Memory B cell (primary cell): ENCODE measurements at places on chromosomes 13 and 19.

GRCh38 chr19:46919324-46919723 is 58.5 kb downstream of the ARHGAP35 start:
- DNase-seq: no peak

DNA sequence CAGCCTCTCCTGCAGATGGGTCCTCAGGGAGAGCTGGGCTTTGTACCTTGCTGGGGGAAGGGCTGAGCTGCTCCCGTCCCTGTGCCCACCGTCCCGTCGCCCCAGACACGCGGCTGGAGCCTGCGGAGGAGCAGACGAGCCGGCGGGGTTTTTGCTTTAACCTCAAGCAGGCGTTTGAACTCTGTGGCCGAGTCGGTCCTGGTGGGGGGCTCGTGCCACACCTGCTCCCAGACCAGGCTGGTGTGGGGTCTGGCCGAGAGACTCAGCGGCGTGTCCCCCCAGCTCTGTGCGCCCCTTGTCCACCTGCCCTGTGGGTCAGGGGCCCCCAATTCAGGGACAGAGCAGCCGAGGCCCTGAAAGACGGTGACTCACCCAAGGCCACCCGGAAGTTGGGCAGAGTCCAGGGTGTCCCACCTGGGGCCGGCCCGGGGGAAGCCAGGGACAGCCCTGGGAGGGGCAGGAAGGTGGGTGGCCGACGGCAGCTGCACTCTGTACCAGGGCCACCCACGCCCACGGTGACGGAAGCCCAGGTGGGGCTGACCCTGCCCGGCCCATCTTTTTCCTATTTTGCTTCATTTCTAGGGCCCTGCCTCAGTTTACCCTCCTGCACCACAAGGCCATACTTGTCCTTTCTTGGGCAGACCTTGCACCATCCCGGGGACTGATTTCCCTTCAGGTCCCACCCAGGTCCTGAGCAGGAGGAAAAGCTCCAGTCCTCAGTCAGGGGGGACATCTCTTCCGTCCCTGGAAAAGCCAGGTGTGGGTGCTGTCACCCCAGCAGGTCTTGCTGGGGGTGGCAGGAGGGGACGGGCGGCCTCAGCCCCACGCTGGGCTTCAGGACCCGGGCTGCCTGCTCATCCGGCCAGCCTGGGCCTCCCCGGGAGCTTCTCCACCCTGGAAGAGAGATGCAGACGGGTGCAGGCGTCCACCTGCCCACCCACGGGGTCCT is 5.3 kb downstream of the EFNA2 start:
- DNase-seq: no peak

- peak; percentile 80 for DNase-seq
Observed at GRCh38 chr19:2051773-2052704, 995 bp upstream of the MKNK2 start.

DNA sequence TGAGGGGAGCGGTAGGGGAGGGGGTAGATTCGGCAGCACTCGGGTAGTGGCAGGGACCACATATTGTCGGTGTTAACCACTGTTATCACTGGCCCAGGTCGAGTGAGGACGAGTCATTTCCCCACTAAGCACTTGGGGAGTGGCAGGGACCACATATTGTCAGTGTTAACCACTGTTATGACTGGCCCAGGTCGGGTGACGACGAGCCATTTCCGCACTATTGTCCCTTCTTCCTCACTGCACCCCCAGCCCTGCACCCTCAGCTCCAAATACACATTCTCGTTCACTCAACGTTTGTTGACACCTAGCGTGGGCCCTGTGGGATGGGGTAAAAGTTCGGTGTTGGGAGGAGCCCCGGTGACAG is 467 bp upstream of the CLN5 start:
- DNase-seq: peak; percentile 61

GRCh38 chr13:23461544-23461943 is 28.0 kb upstream of the SACS start:
- DNase-seq: no peak

DNA sequence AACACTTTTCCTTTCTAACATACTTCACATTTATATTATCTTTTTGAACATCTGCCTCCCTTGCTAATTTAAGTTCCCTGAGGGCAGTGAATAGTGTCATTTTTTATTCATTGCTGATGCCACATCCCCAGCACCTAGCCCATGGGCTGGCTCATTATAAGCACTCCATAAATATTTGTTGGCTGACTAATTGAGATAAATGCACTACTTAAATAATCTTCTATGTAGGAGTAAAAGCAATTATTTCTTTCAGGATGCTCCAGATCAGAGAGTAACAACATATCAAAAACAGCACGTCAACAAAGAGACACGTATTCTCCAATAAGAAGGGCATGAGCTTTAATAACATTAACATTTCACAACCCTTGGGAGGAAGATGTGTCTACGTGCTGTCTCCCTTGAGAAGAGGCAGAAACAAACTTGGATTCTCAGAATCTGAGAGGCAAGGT is 228.2 kb downstream of the LHFPL6 start:
- no peak for DNase-seq

DNA sequence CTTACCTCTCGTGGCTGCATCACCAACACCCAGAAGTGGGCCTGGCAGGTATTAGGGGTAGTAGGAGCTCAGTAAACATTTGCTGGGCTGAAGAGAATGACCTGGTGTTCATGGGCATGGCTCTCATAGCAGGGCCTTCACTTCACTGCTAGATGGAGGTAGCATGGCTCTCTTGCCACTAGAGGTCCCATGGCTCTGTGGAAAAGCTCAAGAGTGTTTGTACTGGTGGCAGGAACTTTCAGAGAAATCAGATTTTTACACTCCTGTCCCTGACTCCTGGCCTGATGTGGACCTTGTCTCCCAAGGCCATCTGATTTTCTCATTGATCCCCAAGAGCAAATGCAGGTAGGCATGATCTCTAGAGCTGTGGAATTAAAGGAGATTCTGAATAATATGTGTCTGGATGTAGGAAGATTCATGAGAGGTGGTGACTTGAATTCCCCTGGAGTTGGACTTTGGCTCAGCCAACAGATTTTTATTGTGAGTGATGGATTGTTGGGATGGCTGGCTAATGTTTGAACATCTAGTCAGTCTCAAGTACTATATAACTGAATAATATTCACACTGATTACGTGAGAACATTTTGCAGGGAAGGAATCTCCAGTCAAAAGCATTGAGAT is 5.7 kb downstream of the ZNF574 start:
- DNase-seq: no peak

DNA sequence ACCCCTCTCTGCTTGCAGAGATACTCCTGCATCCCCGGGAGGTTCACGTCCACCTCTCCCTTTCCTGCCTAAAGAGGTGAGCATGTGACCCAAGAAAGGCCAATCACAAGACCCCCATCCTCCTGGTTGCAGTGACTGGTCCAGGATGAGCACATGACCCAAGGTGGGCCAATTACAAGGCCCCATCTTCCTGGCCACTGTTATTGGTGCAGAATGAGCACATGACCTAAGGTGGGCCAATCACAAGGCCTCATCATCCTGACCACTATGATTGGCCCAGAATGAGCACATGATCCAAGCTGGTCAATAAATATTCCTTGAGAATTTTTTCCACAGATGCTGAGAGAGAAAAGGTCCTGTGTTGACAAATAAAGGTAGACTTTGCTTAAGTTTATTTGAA is 350.7 kb downstream of the EFNB2 start:
- no peak for DNase-seq

- DNase-seq: no peak
Observed at GRCh38 chr19:2208975-2209374, 27.2 kb downstream of the PLEKHJ1 start.

GRCh38 chr19:35208121-35208520 is 20.4 kb downstream of the FAM187B start:
- DNase-seq: no peak

DNA sequence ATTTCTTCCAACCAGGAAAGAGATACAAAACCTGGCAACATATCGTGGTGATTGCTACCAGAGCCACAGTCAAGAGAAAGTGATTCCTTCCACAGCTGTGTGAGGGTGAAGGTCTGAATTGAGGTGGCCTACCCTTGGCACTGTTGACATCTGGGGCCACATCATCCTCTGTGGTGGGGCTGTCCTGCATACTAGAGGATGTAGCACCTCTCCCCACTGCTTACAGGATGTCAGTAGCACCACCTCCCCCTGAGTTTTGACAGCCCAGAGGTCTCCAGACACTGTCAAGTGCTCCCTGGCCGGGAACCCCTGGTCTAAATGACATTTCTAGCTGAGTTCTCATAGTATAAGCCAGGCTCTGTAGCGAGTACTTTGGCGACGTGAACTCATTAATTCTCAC is 15.5 kb downstream of the PTGER1 start:
- no peak for DNase-seq

DNA sequence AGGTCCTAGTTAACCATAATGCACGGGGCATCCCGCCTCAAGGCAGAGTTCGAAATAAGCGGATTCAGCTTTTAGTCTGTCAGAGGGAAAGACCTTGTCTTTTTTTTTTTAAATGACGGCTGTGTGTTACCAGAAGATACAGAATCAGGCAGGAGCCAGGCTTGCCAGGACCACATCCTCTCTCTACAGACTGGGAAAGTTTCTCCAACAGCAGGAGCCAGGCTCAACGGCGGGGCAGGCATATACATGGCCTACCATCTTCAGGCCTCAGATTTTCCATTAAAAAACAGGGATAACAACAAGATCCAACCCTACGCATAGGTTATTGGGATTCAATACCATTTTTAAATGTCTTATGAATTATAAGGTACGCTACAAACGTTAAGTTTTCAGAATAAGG is 17.8 kb downstream of the IRS2 start:
- no peak for DNase-seq

DNA sequence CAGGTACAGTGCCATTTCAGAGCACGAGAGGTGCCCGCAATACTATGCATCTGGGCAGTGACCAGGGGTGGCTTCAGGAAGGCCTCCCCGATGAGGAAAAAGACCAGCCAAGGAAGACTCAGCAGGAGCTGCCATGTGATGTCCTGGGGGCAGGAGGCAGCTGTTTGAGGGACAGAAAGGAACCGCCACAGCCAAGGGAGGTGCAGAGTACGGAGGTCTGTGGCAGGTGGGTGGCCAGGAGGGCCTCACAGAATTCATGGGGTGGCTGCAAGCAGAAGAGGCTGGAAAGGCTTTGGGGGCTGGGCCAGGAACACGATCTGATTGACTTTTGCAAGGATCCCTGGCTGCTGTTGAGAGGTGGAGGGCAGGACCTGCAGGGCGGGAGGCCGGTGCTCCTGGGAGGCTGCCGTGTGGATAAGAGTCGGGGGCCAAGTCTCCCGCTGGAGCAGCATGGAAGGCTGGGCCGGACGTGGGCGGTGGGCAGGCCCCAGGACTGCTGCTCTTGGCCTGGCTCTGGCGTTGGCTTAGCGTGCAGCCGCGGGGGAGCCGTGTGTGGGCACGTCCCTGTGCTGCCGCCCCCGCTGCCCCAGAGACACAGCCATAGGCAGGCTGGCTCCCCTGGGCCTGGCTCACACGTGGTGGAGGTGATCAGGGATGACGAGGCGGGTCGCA is 29.1 kb downstream of the CEBPA start:
- no peak for DNase-seq

DNA sequence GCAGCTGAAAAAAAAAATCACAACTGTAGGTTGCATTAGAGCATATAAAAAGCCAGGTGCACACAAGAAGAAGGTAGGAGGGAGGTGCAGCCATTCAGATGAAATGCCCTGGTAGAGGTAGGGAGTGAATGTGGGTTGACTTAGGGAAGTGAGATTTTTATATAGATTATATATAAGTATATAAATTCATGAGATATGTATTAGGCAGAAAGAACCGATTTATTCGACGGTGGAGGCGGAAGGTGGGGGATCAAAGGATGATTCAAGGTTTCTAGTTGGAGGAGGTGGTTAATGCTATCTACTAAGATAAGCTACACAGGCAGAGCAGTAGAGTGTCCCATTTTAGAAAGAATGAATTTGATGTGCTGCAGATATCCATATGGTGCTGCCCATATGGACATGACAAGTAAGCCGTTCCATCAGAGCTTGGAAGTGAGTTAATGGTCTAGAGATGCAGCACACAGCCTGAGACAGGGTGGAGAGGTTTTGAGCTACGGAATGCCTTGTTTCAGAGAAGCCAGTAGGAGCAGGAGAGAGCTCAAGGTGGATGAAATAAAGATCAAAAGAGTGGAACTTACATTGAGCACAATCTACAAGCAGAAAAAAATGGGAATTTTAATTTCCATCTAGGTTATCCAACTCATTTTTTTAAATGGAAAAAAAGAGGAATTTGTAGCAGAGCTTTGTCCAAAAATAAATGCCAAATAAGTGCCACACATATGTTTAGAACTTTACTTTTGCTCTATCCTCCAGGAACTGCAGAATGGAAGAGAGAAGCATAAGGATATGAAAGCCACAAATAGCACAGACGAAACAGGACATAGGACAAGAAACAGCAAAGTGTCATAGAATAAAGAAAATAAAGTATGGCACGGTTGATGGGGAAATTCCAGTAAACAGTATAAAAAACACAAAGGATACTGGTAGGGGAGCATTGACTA is 177.3 kb downstream of the PCDH9 start:
- no peak for DNase-seq

GRCh38 chr13:24308068-24308445 is 1.3 kb upstream of the C1QTNF9 start:
- DNase-seq: no peak

GRCh38 chr19:17266589-17266974 is 661 bp upstream of the BABAM1 start:
- DNase-seq: no peak

GRCh38 chr13:109989155-109989554 is 202.8 kb upstream of the IRS2 start:
- DNase-seq: no peak

DNA sequence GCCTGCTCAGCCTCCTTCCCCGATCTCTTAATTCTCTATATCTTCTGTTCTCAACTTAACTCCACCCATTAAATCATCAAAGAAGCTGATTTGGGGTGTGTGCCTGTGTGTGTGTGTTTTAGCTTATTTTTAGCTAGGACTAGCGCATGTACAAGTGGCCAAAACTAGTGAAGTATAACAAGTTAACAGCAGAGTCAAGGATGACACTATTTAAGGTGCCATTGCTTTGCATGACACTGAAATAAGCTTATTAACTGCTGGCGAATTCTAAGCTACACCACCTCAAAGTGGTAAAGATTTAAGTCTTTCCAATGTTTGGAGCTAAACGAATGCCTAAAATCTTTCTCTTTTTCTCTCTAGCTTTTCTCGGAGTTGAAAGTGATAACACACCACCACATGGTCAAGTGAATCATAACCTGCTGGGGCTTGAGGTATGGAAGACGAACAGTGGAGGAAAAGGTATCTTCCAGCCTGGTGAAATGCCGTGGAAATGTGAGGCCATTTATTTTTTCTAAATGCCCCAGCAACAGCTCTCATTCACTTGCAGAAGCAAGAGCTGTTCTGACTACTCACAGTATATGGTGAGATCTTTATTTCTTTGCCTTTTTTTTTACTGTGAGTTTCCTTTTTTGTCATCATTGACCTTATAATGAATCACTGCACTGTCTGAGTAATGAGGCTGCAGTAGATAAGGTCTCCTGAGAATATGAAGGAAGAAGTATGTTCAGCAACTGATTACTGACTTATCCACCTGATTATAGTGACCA is 570.3 kb downstream of the PCDH9 start:
- no peak for DNase-seq

GRCh38 chr13:24006520-24007248 is 109.4 kb upstream of the C1QTNF9B start:
- DNase-seq: no peak

- no peak for DNase-seq
Observed at GRCh38 chr13:41017159-41017558, 2.0 kb downstream of the ELF1 start.
